ENCODE measurements at places on chromosomes 5 and 9.

GRCh38 chr5:102090770-102091169, 205.3 kb downstream of the SLCO4C1 start:
- peak; percentile 1 for DNase-seq

DNA sequence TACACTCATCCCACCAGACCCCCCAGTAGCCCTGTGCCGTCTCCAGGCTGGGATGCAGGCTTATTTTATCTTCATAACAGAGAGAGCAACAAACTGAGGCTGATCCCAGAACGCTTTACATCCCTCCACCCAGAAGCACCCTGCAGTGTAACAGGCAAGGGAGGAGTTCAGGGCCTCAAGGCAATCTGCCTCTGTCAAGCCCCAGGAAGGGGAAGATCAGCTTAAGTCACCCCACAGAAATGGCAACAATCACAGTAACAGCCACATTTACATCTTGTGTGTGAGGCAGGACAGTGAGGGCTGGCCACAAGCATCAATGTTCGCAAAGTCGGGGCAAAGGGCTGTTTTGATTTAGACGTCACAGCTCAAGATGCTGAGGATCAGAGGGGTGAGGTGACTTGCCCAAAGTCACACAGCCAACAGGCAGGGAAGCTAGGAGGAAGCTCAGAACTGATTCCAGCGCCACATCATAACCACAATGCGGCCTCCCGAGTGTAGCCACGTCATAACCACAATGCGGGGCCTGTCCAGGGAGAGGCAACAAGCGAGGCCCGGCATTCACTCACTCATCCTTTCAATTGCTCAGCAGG, 14.4 kb downstream of the STK10 start:
- peak; percentile 97 for DNase-seq

DNA sequence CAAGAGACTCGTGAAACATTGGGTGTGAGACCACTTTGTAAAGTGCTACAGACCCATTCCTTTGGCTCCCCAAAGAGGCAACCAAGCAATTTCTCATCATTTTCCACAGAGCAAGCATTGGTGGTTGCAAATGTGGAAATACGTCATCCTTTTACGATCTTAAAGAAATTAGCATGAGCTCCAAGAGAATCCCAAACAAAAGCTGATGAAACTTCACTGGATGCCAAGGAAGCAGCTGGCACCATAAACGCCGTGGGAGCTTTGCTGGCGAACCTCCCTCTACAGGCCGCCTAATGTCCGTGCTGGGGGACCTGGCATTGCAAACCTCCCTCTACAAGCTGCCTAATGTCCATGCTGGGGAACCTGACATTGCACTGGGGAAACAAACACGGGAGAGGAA, 432.4 kb downstream of the ACTL7B start:
- no peak for DNase-seq

DNA sequence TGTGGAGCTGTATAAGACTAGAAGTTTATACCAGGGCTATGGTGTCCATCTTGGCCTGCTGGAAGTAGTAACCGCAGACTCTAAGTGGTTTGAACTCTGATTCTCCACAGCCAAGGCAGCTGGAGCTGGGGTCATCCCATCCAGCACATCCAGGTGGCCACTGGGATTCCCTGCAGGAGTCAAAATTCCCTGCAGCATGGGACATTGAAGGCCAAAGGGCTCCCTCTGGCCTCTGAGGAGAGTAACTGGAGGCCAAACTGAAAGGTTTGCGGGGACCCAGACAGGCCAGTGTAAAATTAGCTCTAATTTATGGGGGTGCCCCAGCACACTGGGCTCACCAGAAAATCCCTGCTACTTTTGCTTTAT, 12.2 kb upstream of the PRXL2C start:
- DNase-seq = no peak

- DNase-seq = no peak
Measured at GRCh38 chr5:57843059-57843367, 360.4 kb upstream of the ACTBL2 start.

DNA sequence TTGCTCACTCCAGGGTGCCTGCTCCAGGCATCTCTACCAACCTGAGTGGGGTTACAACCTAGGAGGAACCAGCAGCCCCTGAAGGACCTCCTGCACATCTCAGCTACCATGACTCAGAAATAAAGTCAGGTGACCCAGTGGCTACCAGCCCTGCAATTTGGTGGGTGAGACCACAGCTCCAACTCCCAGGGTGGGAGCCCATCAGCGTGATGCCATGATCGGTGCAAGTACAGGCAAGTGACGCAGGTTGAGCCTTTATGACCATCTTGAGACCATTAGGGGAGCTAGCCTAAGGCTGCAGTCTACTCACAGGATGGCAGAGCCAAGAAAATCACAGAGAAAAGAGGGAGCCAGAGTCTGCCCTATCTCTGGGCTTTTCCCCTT, 8.6 kb downstream of the SEPTIN8 start:
- DNase-seq = no peak

- no peak for DNase-seq
Measured at GRCh38 chr9:100555471-100555870, 22.4 kb upstream of the CAVIN4 start.

GRCh38 chr5:149042865-149043264, 20.0 kb downstream of the SH3TC2 start:
- no peak for DNase-seq

DNA sequence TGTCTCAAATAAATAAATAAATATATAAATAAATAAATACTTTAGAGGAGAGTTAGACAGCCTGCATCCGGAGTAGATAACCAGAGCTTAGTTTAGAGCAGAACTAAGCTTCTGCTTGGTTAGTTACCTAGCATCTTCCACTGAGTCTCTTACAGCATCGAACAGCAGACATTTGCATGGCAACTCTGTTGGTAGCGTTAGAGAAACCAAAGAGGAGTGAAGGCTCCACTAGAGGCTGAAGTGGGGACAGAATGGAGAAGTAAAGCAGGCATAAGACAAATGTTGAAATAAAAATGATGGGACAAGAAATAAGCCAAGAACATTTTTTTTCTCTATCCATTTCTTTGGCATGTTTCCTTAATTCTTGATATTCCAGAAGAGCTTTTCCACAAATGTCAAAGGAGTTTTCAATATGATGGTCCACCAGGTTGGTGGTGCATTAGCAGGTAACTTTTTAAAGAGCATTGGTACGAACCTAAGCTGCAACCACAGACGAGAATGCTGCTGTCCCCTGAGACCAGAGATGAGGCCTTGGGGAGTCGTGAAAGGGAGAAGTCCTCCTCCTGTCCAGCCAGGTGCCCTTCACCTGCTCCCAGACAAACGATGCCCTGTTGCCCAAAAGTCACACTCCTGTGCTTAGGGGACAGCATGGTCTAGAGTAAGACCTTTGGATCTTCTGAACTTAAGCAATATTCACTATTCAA, 438.3 kb downstream of the DIRAS2 start:
- no peak for DNase-seq

GRCh38 chr9:98968601-98969337, 25.1 kb downstream of the COL15A1 start:
- DNase-seq = no peak

DNA sequence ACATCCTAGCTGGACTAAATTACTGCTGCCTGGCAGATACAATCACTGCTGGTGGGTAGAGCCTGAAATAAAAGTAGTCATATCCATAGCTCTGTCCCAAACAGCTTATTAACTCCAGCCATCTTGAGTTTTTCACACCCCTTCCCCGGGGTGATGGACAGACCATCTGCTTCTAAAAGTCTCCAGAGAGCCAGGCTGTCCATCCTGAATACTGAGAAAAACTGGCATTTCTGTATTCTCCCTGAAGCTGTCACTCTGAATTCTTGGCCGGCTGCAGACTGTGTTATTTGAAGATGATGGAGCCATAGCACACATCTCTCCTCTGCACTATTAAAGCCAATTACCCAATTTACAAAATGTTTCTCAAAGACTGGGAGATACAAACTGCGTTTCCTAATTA, 118.6 kb downstream of the GABBR2 start:
- DNase-seq = no peak

- no peak for DNase-seq
Measured at GRCh38 chr9:98484162-98484561, 224.6 kb downstream of the GABBR2 start.

GRCh38 chr5:35058374-35058788, 10.6 kb upstream of the AGXT2 start:
- no peak for DNase-seq

- peak; percentile 18 for DNase-seq
Measured at GRCh38 chr5:91332267-91333045, 50.7 kb downstream of the ARRDC3 start.

GRCh38 chr9:84990416-84990815, 320.9 kb downstream of the NTRK2 start:
- DNase-seq = peak; percentile 87

DNA sequence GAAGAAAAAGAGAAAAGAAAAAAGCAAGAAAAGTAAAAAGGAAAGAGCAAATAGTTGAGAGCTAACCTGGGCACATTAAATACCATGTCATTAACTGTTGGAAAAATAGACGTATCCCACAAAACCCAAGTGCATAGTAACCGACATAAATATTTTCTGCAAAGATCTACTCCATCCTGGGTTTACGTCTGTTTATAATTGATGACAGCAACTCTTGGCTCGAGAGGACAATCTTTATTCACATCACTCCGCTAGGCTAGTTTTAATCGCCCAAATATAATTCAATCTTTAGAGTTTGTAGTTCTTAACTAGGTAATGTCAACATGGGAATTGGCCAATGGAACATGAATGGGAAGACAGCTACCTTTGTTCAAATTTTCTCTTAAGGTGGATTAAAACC, 321.7 kb upstream of the TNC start:
- DNase-seq = no peak

DNA sequence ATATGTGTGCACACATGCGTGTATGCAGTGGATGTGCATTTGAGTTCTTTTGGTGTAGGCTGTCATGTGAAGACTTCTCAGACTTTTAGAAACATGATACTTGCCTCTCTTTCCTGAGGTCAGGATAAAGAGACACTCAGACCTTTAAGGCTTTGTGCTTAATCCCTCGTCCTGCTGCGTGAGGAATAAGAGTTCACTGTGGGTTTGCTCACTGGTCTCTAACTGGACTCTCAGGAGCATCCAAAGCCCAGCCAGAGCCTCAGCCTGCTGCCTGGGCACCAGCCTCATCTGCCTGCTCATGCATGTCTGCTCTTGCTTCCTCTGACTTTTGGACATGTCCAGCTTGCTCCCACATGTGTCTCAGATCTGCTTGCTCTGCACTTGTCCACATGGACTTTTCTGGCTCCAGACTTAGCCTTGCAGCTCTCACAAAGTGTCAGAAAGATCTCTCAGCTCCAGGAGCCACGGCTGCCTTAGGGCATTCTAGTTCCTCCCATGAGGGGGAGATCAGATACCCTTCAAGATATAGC, 65.1 kb upstream of the ZNF366 start:
- peak; percentile 81 for DNase-seq

DNA sequence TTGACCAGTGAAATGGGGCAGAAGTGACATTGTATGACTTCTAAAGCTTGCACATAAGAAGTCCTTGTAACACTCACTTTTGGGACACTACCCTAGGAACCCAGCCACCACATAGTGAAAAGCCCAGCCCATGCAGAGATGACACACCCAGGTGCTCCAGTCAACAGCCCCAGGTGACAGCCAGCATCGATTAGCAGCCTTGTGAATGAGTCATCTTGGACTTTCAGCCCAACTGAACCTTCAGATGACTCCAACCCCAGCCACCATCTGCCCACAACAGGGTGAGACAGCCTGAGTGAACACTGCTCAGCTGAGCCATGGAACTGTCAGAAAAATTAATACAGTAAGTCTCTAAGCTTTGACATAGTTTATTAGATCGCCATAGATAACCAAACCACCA, 458.6 kb downstream of the ZSWIM6 start:
- peak; percentile 72 for DNase-seq

DNA sequence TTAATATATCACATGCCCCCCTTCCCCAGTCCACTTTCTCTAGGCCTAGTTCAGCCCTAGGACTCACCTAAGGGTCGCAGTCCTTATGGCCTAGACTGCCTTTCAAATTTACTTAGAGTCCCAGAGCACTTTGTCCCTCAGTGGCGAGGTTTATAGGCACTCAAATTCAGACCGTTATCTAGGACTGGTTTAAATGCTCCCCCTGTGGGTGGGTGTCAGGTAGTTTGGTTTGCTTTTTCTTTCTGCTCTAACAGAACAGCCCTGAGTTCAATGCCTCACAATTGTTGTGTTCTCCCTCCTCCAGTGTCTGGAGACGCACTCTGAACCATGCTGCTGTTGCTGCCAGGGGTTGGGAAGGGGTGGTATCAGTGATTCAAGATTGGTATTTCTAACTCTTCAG, 317.1 kb downstream of the MAT2B start:
- no peak for DNase-seq

DNA sequence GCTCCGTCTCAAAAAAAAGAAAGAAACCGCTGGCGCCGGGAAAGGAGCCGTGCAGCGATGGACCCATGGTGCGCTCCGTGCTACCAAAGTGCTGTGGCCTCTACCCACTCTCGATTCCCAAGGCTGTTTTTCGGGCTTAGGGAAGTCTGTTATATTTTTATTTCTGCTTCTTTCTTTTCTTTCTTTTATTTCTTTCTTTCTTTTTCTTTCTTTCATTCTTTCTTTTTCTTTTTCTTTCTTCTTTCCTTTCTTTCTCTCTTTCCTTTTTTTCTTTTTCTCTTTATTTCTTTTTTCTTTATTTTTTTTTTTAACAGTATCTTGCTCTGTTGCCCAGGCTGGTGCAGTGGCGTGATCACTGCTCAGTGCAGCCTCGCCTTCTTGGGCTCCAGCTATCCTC, 87.5 kb downstream of the ANXA2R start:
- no peak for DNase-seq

Measured in epithelial cell of esophagus (primary cell).